ENCODE measurements at places on chromosomes 1 and 21. TPM values are rescaled to one million over a fixed set of nuclear protein-coding genes. Genes with fewer than 3 reads are reported as not detected.

Gene MYOG
- total RNA-seq: not detected

Gene ADCY10
- under 0.01 TPM for total RNA-seq

Gene DLGAP3
- total RNA-seq: under 0.01 TPM

Gene ORC1
- total RNA-seq: 17.2 TPM

Gene OR2G6
- not detected for total RNA-seq

Gene ALX3
- total RNA-seq: not detected

Gene BRINP3
- under 0.01 TPM for total RNA-seq

Gene LDLRAD1
- total RNA-seq: not detected

Gene CYP4Z1
- total RNA-seq: not detected

Gene PTCH2
- total RNA-seq: 0.20 TPM

Gene WLS
- total RNA-seq: 102 TPM

Gene TAS1R1
- not detected for total RNA-seq

Gene GPR61
- under 0.01 TPM for total RNA-seq

Gene PRMT6
- 28.2 TPM for total RNA-seq
